Activated naive CD4-positive, alpha-beta T cell treated with anti-CD3 and anti-CD28 coated beads, Interleukin-2, amount 50 U/mL, for 16 hours (primary cell): ENCODE measurements at places on chromosomes 2 and 18.

DNA sequence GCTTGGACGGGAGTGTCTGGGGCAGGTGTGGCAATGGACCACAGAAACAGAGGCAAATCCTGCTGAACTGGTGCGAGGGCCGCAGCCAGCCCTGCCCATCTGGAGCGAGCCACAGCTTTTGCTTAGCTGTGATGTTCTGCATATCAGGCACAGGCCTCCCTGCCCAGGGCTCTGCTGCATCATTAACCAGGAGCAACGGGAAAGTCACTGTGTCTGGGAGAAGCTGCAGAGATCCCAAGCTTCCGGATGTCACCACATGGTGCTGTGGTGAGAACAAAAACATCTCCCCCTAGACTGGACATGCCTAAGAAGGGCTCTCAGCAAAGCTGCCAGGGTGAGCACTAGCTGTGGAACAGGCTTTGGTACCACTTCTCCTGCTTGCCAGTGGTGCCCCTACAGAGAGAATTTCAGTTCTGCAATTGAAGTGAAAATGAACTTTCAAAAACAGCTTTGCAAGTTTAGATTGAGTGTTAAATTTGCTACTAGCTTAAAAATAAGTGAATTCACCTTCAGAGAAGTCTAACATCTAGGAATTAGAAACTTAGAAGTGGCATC is 172.9 kb upstream of the MYT1L start:
- DNase-seq: no peak

- DNase-seq: no peak
Observed at GRCh38 chr18:4573735-4574134, 118.6 kb upstream of the DLGAP1 start.

DNA sequence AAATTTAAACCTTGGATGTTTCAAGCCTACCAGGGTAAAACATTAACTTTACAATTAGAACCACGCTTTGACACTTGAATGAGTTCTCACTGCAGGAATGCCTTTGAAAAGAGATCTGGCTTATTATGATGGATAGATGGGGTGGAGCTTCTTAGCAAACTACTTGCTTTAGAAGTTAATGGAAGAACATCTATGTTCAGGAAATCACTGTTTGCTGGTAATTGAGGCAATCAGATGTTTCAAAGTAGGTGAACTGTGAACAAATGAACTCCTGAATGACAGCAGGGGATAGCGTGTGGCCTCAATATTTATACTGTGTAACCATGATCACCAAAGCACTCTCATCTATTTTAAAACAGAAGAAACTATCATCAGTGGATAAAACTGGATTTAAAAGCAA is 383.6 kb downstream of the PIK3C3 start:
- no peak for DNase-seq

DNA sequence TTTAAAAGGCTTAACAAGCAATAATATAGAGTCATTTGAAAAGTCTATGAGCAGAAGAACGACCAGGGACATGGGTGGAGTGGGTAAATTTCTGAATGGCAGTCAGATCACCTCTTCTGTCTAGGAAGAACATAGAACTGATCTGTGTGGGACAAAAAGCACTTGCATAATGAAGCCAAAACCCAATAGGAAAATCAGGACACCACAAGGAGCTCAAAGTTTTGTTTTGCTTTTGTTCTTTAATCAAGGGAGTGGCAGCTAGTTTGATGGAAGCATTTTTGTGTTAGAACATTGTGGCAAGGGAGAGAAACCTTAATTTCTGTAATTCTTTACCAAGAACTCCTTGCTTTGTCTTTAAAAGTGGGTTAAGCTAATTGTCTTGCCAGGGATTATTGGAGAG is 240.2 kb upstream of the TANK start:
- DNase-seq: no peak

- no peak for DNase-seq
Observed at GRCh38 chr2:219573166-219573565, 1.1 kb downstream of the INHA start.

DNA sequence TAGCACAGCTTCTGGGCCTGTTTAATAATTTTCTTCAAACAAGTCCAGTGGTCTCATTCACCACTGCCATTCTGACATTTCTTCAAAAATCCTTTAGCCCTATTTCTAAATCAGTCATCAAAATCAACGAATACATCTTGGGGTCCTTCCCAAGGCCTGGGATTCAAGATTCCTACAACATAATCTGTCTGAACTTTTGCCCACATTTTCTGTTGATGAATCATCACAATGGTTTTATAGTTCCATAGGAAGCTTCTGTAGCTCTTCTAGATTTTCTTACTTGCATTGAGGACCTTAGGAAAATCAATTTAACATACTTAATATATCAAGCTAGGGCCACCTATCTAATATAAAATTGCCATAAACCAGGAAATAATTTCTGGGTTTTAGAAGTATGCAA is 811.8 kb upstream of the ACVR2A start:
- DNase-seq: no peak

DNA sequence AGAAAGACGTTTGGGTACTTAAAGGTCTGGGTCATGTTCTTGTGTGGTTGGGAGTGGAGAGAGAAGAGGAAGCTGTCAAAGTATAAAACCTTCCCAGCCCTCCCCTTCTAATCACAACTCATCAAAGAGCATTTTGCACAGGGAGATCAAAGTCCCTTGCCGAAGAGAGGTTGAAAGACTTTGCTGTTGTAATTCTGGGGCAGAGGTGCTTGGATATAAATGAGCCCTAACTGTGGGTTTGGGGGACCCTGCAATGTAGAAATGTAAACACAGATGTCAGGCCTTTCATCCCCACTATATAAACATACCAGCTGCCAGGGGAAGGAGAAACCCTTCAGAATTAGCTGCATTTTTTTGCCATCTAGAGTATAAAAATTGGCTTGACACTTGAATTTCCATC is 182.1 kb downstream of the ETAA1 start:
- no peak for DNase-seq

- no peak for DNase-seq
Observed at GRCh38 chr2:205675861-205676516, 6.3 kb upstream of the NRP2 start.

DNA sequence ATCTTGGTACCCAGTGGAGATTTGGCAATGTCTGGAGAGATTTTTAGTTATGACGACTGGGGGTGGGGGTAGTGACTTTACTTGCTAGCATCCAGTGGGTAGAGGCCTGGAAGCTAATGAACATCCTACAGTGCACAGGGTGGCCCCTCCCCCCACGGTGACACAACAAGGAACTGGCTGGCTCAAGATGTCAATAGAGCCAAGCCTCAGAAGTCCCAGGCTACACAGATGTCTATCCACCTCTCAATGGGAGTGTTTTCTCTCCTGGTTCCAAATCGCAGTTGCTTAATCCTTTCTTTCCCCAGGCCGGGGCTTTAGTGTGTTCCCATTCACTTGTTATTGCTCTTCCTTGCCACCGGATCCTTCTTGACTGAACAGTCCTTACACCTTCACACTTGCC is 9.3 kb upstream of the CCBE1 start:
- no peak for DNase-seq

- DNase-seq: no peak
Observed at GRCh38 chr2:212451786-212452231, 86.8 kb downstream of the ERBB4 start.

DNA sequence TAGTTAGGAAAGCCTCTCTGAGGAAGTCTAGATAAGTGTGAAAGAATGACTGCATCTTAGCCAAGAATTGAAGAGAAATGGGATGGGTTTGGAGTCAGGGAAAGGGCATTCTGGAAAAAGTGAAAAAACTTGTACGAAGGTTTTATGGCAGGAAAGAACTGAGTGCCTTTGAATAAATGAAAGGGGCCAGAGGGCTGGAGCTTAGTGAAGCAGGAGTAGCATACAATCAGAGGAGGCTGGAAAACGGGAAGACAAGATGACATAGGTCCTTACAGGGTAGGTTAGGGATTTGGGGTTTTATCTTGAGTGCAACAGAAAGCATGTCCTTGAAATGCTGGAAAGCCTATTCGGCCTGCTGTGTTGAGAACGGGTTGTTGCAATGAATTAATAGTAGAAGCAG is 152.6 kb upstream of the RND3 start:
- DNase-seq: no peak

GRCh38 chr2:71829008-71829407 is 318.7 kb downstream of the CYP26B1 start:
- DNase-seq: no peak

GRCh38 chr18:72700961-72701710 is 157.0 kb upstream of the CBLN2 start:
- DNase-seq: no peak

GRCh38 chr2:22499082-22499839 is 885.7 kb upstream of the KLHL29 start:
- no peak for DNase-seq

GRCh38 chr2:237290261-237290660 is 123.7 kb downstream of the COL6A3 start:
- DNase-seq: no peak

- DNase-seq: no peak
Observed at GRCh38 chr2:26672112-26672817, 20.3 kb upstream of the KCNK3 start.

GRCh38 chr2:168119515-168120141 is 127.8 kb downstream of the STK39 start:
- no peak for DNase-seq

- no peak for DNase-seq
Observed at GRCh38 chr2:17672583-17673317, 80.9 kb downstream of the SMC6 start.

GRCh38 chr2:233303252-233303651 is 4.4 kb upstream of the SAG start:
- no peak for DNase-seq

GRCh38 chr18:48222118-48222517 is 187.1 kb downstream of the ZBTB7C start:
- no peak for DNase-seq
